ENCODE measurements at places on chromosomes 7 and 10.
A peak's percentile ranks its signal among the peaks of the same experiment; 100 is the strongest.

DNA sequence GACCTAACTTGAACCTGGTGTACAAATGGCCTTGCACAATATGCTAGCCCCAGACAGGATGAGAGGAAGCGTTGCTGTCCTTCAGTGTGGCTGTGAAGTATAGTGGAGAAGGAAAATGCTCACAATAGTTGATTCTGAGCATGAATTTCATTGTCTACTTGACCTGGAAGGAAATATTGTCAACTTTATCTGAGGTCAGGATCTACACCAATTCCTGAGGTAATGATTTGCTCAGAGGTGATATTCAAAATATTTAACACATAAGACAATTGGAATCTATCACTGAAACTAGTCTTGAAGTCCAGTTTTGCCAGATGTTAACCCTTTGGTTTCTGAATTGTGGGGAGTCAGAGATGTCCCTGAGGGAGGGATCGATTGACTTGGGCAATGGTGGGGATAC, 20.9 kb upstream of the ICA1 start:
- no peak for DNase-seq

GRCh38 chr7:139645572-139646523, 122.4 kb downstream of the CLEC2L start:
- peak; percentile 67 for DNase-seq

DNA sequence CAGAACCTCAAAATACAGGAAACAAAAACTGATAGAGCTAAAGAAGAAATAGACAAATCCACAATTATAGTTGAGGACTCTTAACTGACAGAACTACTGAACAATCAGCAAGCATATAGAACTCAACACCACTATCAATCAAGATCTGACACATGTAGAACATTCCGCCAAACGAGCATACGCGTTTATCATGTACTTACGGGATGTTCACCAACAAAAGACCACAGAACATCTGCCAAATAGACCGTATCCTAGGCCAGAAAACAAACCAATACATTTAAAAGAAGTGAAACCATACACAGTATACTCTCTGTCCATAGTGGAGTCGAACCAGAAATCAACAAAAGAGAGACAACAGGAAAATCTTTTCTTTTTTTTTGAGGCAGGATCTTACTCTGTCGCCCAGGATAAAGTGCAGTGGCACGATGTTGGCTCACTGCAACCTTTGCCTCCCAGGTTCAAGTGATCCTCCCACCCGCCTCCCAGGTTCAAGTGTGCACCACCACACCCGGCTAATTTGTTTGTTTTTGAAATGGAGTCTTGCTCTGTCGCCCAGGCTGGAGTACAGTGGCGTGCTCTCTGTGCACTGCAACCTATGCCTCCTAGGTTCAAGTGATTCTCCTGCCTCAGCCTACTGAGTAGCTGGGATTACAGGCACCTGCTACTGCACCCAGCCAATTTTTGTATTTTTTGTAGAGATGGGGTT, 5.1 kb downstream of the GNA12 start:
- DNase-seq: no peak

DNA sequence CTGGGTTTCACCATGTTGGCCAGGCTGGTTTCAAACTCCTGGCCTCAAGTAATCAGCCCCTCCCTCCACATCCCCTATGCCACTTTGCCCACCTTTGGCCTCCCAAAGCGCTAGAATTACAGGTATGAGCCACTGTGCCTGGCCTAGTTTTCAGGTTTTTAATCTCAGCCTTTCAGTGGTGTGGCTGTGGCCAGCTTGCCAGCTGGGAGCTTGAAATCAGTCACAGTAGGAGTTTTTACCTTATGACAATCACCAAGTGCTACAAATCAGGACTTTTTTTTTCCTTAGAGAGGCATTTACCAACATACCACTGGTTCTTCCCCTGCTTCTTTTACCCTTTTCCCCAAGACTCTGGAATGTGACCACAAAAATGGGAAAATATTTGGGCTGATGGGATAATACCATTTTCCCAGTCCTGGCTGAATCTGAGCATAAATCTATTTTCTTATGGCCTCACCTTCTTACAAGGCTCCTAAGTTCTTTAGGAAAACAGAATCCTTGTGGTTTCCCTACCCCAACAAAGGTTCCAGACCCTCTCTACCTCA, 6.2 kb downstream of the STEAP4 start:
- no peak for DNase-seq

GRCh38 chr7:156034397-156034796, 222.1 kb upstream of the SHH start:
- DNase-seq: no peak

GRCh38 chr10:955820-956217, 24.3 kb upstream of the LARP4B start:
- no peak for DNase-seq

DNA sequence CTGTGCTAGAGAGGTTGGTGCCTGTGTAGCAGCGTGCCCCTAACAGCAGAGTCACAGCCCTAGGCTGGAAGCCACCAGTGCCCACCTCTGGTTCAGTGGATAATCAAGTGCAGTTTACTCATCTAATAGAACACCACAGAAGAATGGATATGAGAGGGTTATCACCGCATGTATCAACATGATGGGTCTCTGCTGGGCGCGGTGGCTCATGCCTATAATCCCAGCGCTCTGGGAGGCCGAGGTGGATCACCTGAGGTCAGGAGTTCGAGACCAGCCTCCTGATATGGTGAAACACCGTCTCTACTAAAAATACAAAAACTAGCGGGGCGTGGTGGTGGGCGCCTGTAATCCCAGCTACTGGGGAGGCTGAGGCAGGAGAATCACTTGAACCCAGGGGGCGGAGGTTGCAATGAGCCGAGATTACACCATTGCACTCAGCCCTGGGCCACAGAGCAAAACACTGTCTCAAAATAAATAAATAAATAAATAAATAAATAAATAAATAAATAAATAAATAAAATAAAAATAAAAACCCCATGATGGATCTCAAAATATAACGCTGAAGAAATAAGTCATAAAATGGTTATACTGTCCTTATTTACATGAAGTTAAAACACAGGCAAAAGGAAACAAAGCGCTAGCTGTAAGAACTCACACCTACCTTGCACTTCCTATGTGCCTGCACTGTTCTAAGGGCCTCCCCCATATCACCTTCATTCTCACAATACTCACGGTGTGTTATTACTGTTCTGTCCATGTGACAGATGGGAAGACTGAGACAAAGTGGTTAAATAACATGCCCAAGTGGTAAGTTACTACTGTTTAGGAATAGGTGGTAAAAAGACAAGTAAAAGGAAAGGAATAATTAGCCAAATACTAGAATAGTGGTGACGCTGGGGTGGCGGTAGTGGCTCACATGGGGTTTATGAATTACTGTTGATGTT, 70.9 kb downstream of the AMZ1 start:
- DNase-seq: no peak

- DNase-seq: peak; percentile 19
Observed at GRCh38 chr7:151632750-151633515, 113.2 kb upstream of the RHEB start.

DNA sequence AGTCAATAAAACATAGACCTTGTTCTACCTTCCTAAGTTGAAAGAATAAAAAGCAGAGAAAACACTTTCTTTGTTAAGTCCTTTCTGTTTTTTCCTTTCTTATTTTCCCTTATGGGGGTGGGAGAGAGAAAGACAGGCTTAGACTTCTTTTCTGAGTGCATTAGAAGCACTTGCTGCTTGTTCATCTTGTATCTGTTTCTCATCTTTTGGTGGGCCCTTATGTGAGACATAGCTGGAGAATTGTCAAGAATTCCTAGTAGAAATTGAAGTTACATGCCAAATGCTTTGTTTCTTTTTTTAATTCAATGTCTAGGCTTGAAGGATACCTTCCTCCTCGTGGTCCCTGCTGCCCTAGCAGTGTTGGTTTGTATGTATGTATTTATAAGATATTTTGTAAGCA, 6.7 kb downstream of the EIF4EBP2 start:
- DNase-seq: no peak

DNA sequence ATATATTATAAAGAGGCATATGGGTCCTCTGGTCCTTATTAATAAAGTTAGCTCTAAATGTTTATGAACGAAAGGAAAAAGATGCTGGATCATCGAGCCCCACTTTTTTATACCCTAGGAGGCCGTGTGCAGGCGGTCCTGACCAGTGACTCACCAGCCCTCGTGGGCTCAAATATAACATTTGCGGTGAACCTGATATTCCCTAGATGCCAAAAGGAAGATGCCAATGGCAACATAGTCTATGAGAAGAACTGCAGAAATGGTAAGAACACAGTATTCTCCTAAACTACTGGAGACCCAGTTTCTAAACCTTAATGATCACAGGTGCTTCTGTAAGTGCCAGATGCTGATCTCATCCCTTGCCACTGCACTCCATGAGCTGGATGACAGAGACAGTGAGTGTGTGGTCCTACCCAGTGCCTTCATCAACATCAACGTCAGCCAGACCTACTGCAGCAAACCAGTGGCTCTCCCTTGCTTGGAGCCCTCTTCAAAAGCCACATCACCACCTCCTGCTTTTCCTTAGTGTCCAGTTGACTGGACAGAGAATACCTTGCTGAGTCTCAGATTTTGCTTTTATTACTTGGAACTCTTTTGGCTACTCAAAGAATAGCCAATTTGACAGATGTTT, 7.6 kb downstream of the GPNMB start:
- no peak for DNase-seq

Data from activated CD4-positive, CD25-positive, alpha-beta regulatory T cell (primary cell).